Left hindlimb (tissue), 1 donor: ENCODE measurements at places on chromosomes 5 and 9.

GRCh38 chr9:127711831-127712274 is 3.6 kb downstream of the PTRH1 start:
- DNase-seq: no peak

DNA sequence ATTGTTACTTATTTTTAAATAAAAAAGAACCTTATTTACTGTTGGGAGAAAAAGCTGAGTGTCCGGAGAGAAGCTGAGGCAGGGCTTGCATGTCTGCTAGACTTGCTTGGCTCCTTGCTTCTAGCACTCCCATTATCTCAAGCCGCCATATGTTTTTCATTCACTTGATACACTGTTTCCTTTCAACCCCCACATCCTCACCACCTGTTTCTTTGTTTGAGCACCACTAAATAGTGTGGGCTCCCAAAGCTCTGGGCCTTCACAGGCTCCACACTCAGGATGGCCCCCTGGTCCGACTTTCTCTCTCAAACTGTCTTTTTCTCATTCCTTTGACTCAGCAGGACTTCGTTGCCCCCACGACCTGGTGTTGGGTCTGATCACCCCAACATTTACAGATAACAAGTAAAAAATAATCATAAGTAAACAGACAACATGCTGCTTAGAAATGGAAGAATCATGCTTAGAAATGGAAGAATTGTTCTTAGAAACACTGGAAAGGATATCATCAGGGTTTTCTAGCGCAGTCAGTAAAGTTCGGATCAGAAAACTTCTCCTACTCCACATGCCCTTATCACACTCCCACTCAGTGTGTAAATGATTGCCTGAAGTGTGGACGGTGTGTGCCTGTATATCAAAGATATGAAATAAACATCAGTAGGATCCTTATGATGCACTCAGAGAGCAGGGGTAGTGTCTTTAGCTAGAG is 58.5 kb downstream of the APTX start:
- no peak for DNase-seq

DNA sequence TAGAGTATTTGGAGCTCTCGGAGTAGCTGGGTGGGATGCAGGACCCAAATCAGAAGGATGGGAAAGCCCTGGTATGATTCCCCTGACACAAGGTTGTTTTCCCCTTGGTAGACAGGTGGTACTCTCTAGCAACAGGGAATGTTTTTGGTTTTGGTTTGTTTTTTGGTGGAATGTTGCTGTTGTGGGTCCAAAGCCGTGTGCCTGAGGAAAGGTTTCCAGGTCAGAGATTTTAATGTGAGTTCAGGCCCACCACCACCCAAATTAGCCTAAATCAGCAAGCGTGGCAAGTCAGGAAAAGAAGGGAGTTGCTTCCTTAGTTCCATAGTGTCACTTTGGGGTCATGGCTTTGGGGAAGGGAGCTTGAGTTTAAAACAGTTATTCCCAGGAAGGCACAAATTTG is 385.5 kb downstream of the RAB3C start:
- no peak for DNase-seq

GRCh38 chr9:127079446-127080140 is 42.8 kb downstream of the ANGPTL2 start:
- no peak for DNase-seq

- DNase-seq: no peak
Measured at GRCh38 chr5:94901191-94901979, 282.9 kb downstream of the SLF1 start.

DNA sequence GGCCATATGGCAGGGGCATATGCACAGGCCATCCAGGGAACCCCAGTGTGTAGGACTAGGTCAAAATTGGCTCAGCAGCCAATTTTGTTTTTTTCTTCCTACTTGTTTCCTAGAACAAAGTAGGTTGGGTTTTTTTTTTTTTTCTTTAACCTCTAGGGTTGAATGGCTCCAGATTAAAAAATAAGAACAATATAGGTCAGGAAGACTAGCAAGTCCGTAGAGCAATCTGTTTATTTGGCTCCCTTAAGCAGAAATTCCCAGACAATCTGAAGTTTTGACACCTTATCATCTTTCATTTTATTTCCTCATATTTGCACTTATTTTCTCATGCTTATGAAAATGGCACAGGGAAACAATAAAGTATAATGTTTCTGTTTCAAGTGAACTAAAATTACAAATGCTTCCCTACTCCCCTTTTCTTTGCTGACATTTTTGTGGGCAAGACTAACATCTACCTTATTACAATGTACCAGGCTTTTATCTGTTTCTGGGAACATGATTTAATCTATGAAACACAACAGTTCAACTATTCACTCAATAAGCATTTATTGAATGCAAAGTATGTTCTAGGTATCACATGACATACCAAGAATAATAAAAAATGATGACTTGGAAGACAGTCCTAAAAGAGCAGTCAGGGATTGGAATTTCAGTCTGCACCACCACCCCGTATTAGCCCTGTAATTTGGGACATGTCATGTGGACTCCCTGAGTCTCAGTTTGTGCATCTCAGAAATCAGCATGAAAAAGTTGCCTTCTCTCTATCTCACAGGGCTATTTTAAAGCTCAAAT is 30.5 kb downstream of the TLR4 start:
- no peak for DNase-seq

- DNase-seq: no peak
Measured at GRCh38 chr9:104417296-104417695, 86.8 kb upstream of the OR13F1 start.

DNA sequence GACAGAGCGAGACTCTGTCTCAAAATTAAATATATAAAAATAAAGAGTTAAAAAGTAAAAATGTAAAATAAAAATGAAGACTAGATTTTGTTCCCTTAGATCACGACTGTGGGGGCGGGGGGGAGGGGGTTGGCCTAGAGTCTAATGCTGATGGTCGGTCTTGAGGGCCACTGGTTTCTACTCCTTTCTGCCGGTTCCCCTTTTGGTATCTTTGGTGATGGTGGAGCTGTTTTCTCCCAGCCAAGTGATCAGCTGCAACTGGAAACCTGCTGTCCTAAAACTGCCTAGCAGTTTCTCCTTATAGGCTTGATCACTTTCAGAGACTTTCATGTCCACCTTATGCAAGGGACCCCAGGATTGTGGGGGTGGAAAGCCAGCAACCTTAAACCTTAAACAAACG is 1.1 kb downstream of the SRD5A1 start:
- DNase-seq: no peak

DNA sequence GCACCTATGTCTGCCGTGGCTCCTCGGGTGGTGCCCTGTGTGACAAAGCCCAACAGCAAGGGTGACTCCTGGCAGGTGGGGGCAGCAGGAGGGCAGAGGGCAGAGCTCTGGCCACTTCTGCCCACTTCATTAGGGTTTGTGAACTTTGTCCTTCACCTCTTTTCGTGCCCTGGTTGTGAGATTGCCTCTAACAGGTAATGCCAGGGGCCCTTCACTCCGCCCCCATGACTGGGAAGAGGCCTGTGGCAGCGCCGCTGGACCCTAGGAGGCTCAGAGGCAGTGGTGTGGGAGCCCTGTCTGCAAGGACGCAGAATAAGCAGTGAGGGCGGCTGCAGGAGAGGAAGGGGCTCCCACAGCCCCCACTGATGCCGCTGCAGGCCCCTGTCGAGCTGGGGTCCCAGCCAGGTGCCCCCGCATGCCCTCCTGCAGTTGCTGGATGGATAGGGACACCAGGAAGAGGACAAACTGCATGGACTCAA is 108.7 kb upstream of the LMX1B start:
- DNase-seq: peak; percentile 19

DNA sequence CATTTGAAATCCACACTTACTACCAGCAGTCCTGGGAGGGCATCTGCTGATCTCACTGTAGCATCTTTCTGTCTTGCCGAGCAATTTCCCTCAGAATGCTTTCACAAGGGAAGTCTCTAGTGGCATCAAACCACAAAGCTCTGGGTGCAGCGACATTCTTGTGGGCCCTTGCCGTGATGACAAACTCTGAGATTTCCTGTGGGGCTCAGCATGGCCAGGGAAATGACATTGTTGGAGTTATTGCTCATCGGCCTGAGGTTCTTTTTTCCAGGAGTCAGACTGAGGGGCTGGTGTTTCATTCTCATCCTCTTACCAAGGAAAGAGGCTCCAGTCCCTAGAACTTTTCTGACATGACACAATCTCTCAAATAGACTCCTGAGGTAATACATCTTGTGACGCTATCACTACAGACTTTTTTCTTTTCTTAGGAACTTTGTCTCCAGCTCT is 51.4 kb downstream of the PFDN1 start:
- no peak for DNase-seq

DNA sequence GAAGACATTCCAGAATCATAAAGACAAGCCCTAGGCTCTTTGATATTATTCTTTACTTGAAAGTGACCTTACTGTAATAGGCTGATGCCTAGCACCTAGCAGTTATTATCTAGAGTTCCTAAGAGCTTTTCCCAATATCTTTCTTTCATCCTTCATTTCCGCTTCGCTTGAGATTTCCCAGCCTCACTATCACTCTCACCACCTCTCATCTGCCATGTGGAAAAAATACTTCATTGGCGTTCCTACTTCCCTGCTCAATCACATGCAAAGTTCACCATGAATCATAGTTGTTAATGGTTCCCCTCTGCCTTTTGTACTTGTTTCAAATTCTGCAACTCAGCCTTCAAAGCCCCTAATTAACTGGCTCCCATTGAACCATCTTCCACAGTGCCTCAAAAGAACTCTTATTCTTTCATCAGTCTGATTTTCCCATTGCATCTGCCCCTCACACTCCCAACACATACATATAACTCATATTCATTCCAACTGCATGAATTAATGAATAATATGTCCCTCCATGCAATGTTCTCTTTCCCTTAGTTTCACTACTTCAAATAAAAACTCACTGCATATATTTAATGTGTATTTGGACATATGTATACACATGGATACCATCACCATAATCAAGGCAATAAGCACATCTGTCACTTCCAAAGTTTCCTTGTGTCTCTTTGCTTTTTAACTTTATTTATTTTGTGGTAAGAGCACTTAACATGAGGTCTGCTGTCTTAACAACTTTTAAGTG is 221.6 kb downstream of the PARP8 start:
- no peak for DNase-seq

DNA sequence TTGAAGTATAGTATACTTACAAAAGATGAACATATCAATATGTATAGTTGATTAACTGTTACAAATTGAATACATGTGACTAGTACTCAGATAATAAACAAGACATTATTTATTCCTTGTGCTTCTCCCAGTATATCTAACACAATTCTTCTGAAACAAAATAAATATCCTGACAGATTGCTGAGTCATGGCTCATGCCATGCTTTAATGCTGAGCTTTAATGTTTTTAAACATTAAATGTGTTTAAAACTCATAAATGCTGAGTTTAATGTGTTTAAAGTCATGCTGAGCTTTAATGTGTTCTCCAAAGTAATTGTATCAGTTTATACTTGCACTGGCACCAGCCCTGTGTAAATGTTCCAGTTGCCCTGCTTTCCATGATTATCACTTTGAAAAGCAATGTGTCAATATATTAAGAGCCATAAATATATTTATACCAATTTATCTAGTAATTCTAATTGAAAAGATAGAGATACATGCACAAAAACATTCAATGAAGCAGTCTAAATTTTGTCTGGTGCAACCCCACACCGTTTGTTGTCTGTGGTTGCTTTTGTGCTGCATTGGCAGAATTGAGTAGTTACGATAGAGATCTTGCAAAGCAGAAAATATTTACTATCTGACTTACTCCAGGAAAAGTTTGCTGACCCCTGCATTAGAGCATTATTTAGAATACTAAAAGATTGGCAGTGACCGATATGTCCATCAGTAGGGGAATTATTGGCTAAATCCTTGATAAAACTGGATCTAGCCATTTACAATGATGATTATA is 15.7 kb downstream of the KIAA1958 start:
- DNase-seq: no peak

- no peak for DNase-seq
Measured at GRCh38 chr5:178637356-178638074, 10.7 kb upstream of the CLK4 start.

GRCh38 chr9:20186823-20187222 is 398.0 kb upstream of the SLC24A2 start:
- DNase-seq: no peak

DNA sequence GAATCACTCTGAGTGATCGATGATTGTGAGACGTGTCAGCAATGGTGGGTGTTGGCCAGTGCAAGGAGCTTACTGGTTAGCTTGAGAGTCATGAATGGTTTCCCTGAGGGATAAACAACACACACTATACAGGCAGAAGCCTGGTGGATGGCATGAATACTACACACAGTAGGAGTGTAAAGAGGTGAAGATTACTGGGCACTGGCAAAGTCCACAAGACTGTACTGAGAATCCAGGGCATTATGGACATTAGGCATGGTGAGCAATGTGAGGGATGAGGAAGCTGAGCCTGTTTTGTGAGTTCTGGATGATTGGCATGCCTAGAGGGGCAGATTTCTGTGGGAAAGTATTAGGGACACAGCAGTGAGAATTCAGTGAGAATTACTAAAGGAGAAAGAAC is 71.3 kb downstream of the KDM4C start:
- no peak for DNase-seq

GRCh38 chr9:4921449-4921848 is 63.6 kb upstream of the JAK2 start:
- DNase-seq: no peak

GRCh38 chr5:156755421-156756087 is 94.5 kb upstream of the PPP1R2B start:
- DNase-seq: no peak

DNA sequence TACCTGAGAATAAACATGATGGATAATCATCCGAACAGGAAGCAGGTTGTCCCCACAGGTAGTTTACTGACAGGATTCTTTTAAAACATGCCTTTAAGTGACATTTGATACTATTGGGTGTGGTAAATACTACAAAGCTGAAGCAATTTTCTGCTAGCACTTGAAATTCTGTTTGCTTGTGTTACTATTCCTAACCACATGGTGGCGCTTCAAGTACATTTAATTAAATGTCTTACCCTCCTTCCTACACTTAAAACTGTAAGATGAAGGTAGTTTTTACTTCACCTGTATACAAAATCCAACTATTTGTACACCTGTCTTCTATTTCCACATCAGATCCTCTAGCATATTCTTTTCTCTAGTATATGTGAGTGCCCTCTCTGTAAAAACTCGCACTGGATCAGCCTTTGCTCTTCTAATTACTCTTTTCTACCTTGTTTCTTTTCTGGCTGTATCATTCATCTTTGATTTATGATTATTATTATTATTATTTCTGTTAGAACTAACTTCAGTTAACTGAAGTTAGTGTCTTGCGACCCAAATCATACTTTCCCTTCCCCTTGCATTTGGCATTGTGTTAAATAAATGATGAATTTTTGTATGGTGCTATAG is 18.4 kb downstream of the SLC25A46 start:
- DNase-seq: no peak

DNA sequence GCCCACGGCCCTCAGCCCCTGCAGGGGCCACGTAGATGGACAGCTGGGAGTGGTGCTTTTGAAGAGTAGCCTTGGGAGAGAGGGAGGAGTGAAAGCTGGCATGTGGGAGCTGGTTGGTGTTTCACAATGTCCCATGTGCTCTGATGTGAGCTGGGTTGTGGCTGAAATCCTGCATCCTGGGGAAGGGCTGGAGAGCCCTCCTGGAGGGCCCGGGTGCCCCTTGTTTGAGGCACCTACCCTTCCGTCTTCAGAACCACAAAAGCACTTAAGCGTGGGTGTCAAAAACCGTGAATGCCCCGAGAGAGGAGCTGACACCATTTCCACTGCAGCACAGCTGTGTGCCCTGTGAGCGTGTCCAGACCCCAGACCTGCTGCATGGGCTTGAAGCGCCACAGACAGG is 199.1 kb upstream of the ZNF618 start:
- no peak for DNase-seq
